Activated T-helper 1 cell treated with anti-CD3 and anti-CD28 coated beads, Interleukin-2, amount 50 U/mL, for 16 hours (primary cell): ENCODE measurements at places on chromosomes 1 and 21.

- no peak for DNase-seq
Measured at GRCh38 chr1:229407206-229408026, 26.5 kb downstream of the ACTA1 start.

DNA sequence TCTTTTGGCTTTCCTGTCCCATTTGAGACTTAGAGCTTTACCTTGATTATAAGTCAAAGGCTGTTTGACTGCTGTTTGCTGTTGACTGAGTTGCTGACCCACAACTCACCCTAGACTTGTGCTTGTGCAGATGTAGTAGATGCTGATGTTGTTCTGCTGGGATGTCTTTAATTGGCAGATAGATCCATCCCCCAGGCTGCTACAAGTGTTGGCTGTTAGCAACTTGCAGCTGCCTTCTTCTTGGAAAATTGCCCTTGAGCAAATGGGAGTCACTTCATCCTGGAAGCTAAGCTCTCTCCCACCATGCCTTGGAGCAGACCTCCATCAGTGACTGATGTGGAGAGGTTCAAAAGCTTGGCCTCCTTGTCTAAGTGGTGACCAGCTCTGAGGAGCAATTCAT is 139.3 kb upstream of the KIAA0040 start:
- no peak for DNase-seq

DNA sequence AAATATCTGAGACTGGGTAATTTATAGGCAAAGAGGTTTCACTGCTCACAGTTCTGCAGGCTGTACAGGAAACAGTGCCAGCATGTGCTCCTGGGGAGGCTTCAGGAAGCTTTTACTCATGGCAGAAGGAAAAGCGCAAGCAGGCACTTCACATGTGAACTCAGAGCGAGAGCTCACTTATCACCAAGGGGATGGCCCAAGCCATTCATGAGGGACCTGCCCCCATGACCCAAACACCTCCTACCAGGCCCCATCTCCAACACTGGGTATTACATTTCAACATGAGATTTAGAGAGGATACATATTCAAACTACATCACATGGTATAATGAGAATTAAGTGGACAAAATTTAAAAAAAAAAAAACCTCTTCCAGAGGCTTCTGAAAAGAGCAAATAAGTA is 13.7 kb downstream of the WASF2 start:
- DNase-seq = no peak

DNA sequence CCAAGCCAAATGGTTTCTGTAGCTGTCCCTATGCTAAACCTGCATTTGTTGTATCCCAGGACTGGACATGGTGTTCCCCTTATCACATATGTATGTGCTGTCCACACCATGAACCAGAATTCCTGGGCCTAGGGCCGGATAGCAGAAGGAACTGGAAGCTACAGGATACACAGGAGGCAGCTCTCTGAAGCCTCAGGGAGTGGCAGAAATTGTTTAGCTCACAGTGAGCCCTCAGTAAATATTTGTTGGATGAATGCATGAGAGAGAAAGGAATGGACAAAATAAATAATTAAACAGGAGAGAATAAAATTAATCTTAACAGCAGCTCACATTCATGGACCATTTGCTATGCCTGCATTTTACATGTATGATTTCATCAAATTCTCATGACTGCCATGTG is 2.1 kb downstream of the NIPAL3 start:
- DNase-seq = no peak

DNA sequence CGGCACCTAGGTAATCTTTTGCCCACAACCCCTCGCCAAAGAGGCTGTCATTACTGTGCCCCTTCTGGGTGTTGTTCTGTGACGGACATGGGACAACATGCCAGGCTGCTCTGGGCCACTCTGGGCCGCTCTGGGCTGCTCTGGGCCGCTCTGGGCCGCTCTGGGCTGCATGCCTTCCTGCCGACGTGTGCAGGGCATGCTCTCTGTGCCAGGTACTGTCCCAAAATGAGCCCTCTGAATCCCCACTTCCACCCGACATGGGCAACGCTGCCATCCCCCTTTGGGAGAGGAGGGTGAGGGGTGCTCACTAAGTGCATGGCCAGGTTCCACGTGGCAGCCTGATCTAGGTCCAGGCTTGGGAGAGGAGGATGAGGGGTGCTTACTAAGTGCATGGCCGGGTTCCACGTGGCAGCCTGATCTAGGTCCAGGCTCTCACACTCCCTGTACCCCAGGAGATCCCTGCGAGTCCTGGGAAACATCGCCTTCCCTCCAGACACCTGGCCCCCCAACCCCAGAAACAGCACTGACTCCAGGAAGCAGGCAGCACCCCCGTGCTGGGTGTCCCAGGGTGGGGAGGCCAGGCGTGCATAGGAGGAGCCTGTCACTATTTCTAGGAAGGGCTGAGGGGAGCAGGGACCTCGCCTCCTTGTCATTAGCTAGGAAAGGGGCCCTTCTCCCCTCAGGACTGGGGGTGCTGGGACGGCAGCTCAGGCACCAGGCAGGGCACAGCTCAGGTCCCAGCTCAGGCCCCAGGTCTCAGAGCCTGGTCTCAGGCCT is 16.5 kb downstream of the TTC34 start:
- no peak for DNase-seq

DNA sequence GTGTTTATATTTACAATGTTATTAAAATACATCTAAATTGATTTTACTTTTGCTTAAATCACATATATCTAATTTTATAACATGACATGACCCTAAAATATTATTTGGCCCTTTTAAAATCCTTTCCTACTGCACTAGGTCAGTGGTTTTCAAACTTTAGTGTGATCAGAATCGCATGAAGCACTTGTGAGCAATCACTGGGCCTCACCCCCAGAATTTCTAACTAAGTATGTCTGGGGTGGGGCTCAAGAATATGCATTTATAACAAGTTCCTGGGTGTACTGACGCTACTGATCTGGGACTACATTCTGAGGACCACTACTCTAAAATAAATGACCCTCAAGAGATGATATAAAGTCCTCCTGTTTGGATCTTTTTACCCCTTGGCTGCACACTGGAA is 8.8 kb downstream of the COL24A1 start:
- DNase-seq = no peak

DNA sequence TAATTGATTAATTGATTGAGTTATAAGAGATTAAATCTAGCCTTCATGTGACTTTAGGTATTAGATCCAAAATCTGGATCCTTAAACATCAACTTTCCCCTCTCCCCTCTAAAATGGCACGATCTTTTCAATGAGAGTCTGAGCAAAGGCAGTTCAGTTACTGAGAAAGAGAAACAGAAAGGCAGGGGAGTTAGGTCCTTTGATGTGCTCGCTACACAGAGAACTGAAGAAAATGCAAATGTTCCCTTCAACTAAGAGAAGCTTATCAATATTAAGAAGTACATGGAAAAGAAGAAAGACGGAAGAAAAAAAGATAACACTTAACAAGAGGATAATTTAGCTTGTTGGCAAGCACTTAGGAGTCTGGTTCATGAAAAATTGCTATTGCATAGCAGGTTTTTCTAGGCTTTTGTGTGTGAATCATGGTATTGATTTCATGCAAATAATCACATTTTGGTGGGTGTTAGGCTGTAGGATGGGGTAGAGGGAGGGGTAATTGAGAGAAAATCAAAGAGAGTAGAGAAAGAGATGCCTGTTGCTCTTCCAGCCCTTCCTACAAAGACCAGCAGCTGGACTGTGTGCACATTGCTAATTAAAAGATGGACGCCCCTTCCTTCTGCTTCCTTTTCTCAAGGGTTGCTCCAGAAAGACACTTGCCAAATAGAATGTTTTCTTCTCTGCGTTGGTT is 307.6 kb upstream of the PLXNA2 start:
- no peak for DNase-seq

DNA sequence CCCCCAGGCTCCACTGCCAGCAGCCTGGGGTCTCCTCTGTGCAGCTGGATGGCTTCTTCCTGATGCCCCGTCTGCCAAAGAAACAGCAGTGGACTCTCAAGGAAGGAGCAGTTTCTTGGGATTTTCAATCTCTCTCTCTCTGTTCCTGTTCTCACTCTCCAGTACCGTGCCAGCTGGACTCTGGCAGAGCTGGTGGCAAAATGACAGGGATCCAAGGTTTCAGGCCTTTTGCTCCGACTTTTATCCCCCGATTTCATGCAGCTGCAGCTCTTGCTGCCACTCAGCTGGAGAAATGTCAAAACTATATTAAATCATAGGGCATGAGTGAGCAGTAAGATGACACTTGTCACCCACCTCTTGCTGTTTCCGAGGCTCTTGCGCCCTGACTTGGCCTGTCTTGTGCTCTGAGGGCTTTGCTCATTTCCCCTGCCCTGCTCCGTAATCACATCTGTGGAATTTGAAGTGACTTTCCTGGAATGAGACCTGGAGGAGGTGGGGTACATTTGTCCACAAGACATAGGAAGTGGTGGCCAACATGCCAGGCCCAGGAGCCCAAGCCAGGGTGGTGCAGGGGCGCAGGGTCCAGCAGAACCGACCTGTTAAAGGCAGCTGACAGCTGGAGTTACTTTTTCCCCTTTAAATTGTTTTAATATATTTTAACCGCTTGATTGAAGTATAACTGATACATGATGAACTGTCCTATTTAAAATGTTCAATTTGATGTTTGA is 576.2 kb downstream of the PTPRU start:
- DNase-seq = no peak

- DNase-seq = no peak
Measured at GRCh38 chr1:235022981-235023710, 105.5 kb downstream of the TOMM20 start.

- no peak for DNase-seq
Measured at GRCh38 chr1:12170263-12170671, 3.5 kb downstream of the TNFRSF1B start.

GRCh38 chr1:64231153-64231552 is 27.7 kb downstream of the UBE2U start:
- DNase-seq = no peak

- no peak for DNase-seq
Measured at GRCh38 chr1:6123816-6124215, 56.3 kb downstream of the CHD5 start.

GRCh38 chr1:107432108-107432507 is 291.3 kb downstream of the NTNG1 start:
- DNase-seq = no peak

DNA sequence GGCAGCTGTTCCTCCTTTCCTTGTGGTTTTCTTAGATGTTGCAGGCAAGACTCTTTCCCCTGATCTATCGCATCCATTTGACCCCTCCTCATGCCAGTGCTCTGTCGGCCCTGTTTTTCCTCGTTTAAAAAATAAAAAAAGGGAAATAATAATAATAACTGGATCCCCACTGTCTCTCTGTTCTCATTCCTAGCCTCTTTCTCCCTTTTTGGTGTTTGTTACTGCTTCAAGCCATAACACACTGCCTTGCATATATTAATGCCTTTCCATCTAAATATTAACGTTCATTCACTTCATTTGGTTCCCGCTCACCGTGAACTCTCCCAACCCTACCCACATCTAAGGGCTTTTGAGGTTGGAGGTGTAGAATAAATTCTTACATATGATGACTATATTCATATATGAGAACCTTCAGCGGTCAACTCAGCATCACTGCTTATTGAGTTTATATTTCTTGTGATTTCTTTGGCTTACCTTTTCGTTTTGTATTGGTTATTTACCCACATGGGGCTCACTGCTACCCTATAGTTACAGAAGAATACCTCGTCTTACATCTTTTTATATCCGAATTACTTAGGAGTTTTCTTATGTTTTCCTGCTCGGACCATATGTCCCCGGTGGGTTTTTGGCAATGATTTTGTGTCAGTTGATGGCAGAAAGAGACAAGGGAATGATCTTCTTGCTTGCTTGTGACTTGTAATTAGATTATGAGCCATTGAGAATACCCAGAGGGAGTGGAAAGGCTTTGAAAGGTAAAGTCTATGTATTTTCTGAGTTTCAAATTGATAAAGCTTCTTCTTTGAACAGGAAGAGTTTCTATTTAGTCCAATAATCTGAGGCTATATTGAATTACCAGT is 805 bp downstream of the ATG4C start:
- DNase-seq = no peak

DNA sequence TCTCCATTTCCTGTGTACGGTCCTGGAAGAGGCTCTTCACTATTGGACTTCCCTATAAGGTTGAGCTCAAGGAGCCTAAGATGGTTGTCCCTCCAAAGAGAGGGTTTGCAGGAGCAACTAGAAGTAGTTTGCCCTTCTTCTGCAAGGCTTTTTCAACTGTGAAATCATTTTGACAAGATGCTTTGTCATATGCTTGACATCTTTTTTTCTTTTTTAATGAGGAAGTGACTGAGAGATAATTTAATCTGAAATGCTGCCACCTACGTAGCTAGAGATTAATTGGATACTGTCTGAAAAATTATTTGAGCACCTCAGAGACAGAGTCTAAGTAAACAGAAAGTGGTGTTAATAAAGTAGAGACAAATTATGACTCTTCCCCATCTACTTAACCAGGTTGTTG is 97.0 kb downstream of the CHRM3 start:
- DNase-seq = no peak

GRCh38 chr1:18444563-18444962 is 36.2 kb upstream of the KLHDC7A start:
- no peak for DNase-seq

DNA sequence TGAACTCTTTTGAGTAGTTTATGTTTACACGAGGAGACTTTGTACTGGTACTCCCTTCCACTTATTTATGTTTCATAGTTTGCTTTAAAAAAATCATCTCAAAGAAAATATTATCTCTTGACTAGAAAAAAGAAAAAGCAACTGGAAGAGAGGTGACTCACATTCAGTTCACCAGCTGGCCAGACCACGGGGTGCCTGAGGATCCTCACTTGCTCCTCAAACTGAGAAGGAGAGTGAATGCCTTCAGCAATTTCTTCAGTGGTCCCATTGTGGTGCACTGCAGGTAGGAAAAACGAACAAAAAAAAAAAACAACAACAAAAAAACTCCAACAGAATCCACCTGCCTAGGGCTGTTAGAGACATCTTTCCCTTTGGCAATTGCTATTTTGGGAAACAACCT is 102.9 kb downstream of the PTPRC start:
- DNase-seq = no peak

GRCh38 chr1:39574646-39575045 is 1.9 kb downstream of the PABPC4 start:
- DNase-seq = no peak

DNA sequence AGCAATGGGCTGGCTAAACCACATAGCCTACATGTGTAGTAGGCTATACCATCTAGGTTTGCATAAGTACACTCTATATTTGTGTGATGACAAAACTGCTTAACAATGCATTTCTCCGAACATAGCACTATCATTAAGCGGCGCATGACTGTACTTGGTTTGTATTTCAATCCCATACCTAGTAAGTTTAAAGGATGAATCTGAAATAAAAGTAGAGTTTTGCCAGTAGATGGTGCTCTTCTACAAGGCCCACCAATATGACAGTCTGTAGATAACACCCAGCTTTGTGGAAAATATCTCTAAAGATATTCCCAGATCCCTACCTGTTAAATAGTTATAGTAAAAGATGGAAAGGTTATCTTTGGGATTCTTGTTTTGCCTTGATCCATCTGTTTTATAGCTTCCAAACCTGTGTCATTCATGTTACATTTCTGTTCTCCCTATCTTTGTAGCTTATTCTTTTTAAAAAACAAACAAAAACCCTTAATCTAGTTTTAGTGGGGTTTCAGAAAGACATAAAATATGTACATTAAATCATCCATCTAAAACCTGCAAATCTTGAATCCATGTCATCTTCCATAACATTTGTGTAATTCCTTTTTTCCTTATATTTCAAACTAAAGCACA is 33.9 kb upstream of the ASPM start:
- no peak for DNase-seq
